T-helper 2 cell (primary cell): ENCODE measurements at places on chromosomes 5 and 9.

- DNase-seq = no peak
These were observed 468.5 kb downstream of the NFIB start for GRCh38 chr9:13845460-13845859.

DNA sequence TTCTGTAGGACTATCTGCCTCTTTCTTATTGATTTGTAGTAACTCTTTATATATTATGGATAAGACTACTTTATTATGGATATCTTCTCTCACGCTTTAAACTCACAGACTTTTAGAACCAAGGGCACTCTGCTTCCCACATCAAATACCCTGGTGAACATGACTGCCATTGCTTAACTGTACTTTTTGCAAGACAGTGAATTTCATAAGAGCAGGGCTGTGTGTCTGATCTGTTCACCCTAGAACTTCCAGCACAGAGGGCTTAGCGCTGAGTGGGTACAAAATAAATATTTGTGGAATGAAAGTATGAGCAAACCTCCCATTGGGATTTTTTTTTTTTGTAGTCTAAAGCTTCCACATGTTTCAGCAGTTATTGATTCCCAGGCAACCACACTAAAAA is 84.8 kb downstream of the CFAP77 start:
- DNase-seq = no peak

- no peak for DNase-seq
These were observed 228.9 kb downstream of the GRIA1 start for GRCh38 chr5:153719324-153719723.

DNA sequence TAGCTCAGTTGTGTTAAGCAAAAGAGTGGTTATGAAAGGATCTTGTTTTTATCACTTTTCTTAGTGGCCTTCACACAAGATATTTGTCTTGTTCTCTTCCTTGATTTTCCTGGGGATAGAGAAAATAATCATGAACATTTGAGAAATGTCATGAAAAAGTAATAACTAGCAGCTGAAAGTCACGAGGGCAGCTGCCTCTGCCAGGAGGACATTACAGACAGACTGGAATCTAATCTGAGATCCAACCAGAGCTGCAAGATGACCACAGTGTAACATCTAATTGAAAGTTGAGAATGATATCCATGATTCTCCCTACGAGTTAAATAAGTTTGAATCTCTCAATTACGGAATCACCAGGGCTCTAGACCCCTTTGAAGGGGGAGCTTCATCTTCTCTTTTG is 274.9 kb downstream of the ARHGAP26 start:
- no peak for DNase-seq

- no peak for DNase-seq
These were observed 10.0 kb downstream of the NKD2 start for GRCh38 chr5:1018596-1018995.

GRCh38 chr5:57698086-57698485 is 215.5 kb upstream of the ACTBL2 start:
- no peak for DNase-seq

- DNase-seq = no peak
These were observed 1193.7 kb upstream of the CDH18 start for GRCh38 chr5:21181609-21182125.

- DNase-seq = no peak
These were observed 132.2 kb downstream of the ZNF354C start for GRCh38 chr5:179192185-179192890.

DNA sequence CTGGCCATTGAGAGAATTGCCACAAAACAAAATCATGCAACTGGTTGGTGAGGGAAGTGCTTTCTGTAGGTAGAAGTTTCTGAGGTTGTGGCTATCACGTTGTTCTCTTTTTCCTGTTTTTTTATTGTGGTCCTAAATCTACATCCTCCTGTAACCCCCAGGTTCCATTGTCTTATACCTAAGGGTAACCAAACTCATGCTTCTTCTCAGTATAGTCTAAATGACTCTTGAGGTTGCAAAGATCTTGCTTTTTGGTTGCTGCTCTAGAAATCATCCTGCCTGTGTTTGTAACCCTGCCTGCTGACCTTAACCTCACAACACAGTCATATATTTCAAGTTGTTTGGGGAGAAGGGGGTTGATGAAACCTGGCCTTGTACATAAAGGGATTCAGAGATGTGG is 273.1 kb downstream of the CD180 start:
- no peak for DNase-seq

GRCh38 chr9:134135343-134136117 is at the start of gene WDR5:
TSS of gene WDR5 (plus strand) at chr9:134136082. CDS start at chr9:134139878, 3,796 bp downstream.
- DNase-seq = peak; percentile 92

- no peak for DNase-seq
These were observed 724.0 kb upstream of the ZNF608 start for GRCh38 chr5:125470280-125470902.

- DNase-seq = no peak
These were observed 8.9 kb upstream of the ELOVL7 start for GRCh38 chr5:60852940-60853339.

DNA sequence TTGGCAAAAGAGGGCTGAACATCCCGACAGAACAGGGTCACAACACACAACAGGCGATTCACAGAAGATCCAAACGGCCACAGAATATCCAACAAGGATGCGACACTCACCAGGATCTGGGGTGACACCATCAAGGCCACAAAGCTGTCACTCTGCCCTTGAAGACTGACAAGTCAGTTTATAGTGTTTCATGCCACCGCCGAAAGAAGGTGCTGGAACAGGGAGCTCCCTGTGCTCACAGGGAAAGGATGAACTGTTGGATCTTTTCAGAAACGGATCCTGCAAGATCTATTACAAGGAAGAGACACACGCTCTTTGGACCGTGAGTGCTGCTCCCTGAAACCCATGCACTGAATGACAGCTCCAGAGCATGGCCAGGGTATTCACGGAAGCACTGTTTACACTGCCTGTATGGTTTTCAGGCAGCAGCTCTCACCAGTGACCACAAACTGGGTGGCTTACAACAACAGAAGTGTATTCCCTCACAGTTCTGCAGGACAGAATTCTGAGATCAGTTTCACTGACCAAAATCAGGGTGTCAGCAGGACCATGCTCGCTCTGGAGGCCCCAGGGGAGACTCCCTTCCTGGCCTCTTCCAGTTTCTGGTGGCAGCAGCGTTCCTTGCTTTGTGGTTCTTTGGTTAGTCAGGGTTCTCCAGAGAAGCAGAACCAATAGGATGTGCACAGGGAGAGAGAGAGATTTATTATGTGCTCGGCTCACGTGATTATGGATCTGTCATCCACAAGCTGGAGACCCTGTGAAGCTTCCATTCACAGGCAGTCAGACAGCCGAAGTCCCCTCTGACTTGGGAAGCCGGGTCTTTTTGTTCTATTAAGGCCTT is 52.8 kb downstream of the SEMA4D start:
- no peak for DNase-seq

DNA sequence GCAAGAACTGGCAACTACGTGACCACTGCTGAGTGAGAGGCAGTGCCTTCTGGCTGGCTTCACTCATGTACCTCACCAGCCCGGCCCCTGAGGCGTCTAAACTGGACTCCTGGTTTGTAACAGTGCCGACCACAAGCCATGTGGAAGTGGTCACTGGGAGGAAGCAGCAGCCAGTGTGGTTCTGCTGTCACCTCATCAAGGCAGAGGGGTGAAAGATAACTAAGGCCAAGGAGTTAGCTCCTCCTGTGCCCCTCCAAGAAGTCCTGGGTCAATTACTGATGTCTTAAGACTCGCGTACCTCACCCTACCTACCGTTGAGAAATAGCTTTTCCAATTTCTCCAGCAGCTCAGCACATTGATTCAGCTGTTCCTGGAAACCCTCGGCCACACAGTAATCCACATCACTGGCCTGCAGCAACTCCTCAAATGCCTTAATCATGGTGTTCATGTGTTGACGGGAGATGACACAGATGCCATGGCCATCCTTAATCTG is 142.9 kb downstream of the CDK5RAP2 start:
- no peak for DNase-seq

GRCh38 chr9:92547356-92547755 is 11.6 kb upstream of the ECM2 start:
- DNase-seq = no peak

GRCh38 chr5:33944543-33945132 is 8.5 kb downstream of the RXFP3 start:
- DNase-seq = no peak

DNA sequence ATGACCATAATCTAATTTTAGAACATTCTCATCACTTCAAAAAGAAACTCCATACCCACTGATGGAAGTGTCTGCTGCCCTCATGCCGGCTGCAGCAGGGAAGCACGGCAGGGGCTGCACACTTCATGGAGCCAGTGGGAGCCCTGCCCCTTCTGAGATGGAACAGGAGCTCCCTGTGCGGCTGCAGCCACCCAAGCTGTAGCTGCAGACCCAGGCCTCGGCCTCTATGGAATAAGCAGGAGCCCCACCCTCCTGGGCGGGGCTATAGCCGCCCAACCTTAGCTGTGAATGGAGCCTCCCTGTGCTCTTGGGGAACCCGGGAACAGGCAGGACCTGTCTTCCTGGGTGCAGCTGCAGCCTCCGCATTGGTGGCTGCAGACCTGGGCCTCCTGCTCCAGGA is 128.5 kb downstream of the NUDT12 start:
- DNase-seq = no peak

DNA sequence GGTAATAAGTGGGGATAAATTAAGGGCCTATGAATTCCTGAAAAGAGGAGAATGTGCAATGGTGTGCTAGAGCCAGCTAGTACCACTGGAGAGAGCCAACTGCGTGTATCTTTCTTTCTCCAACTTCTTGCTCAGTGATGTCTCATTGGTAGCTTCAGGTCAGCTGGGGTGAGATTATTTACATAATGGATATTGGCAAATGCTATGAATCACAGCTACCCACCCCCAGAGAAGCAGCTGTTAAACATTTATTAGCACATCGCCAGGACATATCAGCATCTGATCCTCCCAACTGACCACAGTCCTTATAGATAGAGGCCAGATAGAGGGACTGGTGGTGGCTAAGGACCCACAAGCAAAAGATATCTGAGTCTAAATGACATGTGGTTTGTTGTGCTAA is 421.3 kb downstream of the ACTL7B start:
- no peak for DNase-seq

GRCh38 chr5:24788829-24789514 is 144.2 kb upstream of the CDH10 start:
- no peak for DNase-seq

- DNase-seq = no peak
These were observed 264.7 kb downstream of the TRIM32 start for GRCh38 chr9:116951588-116952435.

- no peak for DNase-seq
These were observed at the start of gene RUSC2 for GRCh38 chr9:35489313-35490154. TSS of gene RUSC2 (plus strand) at chr9:35490111. CDS start at chr9:35546522, 56,411 bp downstream.

DNA sequence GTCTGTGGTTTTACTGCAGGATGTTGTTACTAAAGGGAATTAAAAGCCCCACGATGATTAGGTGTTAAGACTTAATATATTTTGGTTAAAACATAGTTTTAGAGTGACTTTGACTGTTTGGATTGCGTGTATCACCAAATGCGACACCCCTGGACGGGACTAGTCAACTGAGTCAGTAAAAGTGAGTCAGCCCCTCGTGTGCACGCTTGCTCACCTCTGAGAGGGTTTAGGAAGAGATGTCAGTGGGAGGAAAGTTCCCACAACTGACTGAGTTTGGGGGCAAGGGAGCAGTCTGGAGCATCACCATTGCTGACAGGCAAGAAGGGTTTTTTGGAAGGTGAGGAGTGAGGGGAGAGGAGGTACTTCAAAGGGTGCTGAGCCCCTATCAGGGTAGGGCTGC is 14.4 kb upstream of the DMRT3 start:
- no peak for DNase-seq

DNA sequence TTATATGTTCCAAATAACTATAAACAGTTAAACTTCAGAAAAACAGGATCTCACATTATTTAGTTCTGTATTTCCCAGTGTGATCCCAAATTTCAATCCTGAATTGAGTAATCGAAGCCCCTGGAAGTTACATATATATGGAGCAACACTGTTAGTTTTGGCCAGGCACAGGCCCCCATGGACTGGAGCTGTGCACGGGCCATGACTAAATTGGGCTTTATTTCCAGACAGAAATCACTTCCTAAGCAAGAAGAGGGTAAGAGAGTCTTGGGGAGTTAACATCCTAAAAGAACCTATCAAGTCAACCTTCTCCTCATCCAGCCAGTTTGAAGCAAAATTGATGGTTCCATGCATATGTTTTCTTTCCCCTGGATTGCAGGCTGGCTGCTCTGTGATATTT is 393.0 kb downstream of the TMEM167A start:
- no peak for DNase-seq

DNA sequence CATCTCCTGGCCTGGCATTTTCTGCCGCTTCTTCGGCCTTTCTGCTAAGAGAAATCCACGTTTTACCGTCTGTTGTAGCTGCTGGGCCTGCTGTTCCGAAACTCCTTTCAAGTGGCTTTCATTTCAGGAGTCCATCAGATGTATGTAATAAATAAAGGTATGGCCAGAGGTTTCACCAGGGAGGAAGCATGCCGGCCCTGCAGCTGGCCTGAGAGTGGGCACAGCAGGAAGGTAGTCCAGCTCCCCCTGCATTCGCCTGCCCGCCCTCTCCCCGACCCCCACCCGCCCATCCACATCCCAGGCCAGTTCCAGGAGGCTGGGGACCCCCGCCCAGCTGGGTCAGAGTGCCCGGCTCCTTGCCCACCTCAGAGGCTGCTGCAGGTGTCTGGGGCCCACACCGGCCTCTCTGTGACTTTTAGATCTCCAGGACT is 46.4 kb upstream of the EXOC3 start:
- DNase-seq = no peak

- DNase-seq = no peak
These were observed 226.1 kb downstream of the IRX2 start for GRCh38 chr5:2525351-2525750.

GRCh38 chr5:4831325-4831724 is 308.8 kb upstream of the ADAMTS16 start:
- no peak for DNase-seq

DNA sequence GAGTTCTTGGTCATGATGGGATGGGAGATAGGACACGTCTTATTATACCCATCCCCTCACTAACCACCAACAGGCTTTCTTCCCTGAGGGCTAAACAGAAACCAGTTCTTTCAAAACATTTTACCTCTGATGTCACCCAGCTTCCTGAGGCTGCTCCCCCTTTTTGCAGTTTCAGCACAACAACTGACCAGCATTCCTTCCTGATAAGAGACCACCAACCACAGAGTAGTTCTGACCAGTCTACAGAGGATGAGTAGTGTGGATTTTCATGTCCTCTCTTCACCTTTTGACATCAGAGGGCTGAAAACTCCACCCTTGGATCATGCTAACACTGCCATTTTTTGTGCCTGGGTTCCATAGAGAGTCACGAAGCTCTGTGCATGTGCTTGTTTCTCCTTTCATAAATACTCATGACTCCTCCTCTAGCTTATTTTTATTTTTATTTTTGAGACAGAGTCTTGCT is 82.6 kb downstream of the OSTF1 start:
- no peak for DNase-seq

- no peak for DNase-seq
These were observed 298.3 kb downstream of the BNC2 start for GRCh38 chr9:16572005-16572734.
